ENCODE measurements at places on chromosomes 16 and 17. TPM values are rescaled to one million over a fixed set of nuclear protein-coding genes. Genes with fewer than 3 reads are reported as not detected.

ELAC2 gene
- 108 TPM for total RNA-seq

CDR2L gene
- 41.1 TPM for total RNA-seq

AMZ2 gene
- 113 TPM for total RNA-seq

MMP15 gene
- 32.1 TPM for total RNA-seq

PMFBP1 gene
- total RNA-seq, result 0.28 TPM

KRT12 gene
- total RNA-seq, result not detected

KRT9 gene
- total RNA-seq, result not detected

DOC2A gene
- 0.88 TPM for total RNA-seq

CIITA gene
- total RNA-seq, result 0.16 TPM

RASL10B gene
- total RNA-seq, result 0.13 TPM

TRPV3 gene
- 0.30 TPM for total RNA-seq

TSNAXIP1 gene
- total RNA-seq, result 0.43 TPM

CCDC154 gene
- total RNA-seq, result 0.34 TPM

ZG16 gene
- total RNA-seq, result not detected

ABCC3 gene
- 97.9 TPM for total RNA-seq

CD300A gene
- not detected for total RNA-seq

BOLA2B gene
- 195 TPM for total RNA-seq

TAT gene
- total RNA-seq, result not detected

JPT2 gene
- total RNA-seq, result 242 TPM

ACSM2A gene
- not detected for total RNA-seq

TNS4 gene
- 179 TPM for total RNA-seq

KRT25 gene
- not detected for total RNA-seq

SLFN12 gene
- total RNA-seq, result not detected

SMTNL2 gene
- 1.3 TPM for total RNA-seq

VPS35L gene
- 33.5 TPM for total RNA-seq

BCL6B gene
- total RNA-seq, result not detected

SYT17 gene
- total RNA-seq, result 13.6 TPM

NFATC2IP gene
- 32.9 TPM for total RNA-seq

TBC1D3G gene
- total RNA-seq, result not detected

KRT40 gene
- not detected for total RNA-seq

FBXL20 gene
- 7.4 TPM for total RNA-seq

KRT16 gene
- 0.38 TPM for total RNA-seq

AOC3 gene
- 1.1 TPM for total RNA-seq

GINS2 gene
- 30.1 TPM for total RNA-seq
